ENCODE measurements at places on chromosomes 3 and 15. TPM values are rescaled to one million over a fixed set of nuclear protein-coding genes. Genes with fewer than 3 reads are reported as not detected.

Gene PPP2R3A
- 3.6 TPM for polyA plus RNA-seq

Gene FANCD2
- polyA plus RNA-seq, result 8.5 TPM

Gene AMT
- 2.7 TPM for polyA plus RNA-seq

Gene C15orf39
- polyA plus RNA-seq, result 15.4 TPM
